T-helper 2 cell (primary cell): ENCODE measurements at places on chromosomes 6 and 20.
A peak's percentile ranks its signal among the peaks of the same experiment; 100 is the strongest.

DNA sequence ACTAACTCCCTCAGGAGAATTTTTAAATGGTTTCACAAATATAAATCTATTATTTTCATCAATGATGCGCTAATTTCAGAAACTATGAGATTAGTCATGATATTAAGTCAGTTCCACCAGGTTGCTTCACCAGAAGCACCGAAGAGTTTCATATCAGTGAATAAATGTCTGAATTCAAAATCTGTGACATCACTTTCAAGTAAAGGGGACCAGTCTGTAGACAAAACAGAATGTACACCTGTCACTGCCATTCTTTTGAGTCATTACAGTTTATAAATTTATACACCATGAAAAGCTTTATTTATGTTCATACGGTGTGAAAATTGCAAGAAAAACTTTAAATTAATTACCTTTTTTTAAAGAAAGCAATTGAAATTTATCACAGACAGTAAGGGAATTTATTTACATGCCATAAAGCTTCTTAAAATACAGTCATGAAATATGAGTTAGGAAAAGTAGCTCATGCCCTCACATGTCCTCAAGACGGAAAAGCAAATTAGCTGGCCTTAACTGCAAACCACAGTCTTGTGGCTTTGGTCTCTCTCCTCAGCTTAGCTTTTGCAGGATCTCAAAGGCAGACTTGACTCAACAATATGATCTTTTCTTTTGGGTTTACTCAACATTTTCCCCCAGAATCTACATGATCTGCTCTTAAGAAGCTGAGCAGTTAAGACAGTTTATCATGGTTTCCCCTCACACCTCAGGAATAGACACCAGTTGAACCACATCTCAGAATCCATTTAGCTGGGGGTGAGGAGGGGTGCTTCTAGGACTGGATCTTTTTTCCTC, 177.7 kb upstream of the MCHR2 start:
- peak; percentile 97 for DNase-seq

GRCh38 chr6:133314947-133315346, 73.8 kb downstream of the EYA4 start:
- DNase-seq, result no peak

- DNase-seq, result no peak
Measured at GRCh38 chr6:27135087-27135657, 112.3 kb upstream of the PRSS16 start.

GRCh38 chr6:39057251-39058155, 8.9 kb downstream of the GLP1R start:
- no peak for DNase-seq

- no peak for DNase-seq
Measured at GRCh38 chr6:98633886-98634285, 200.5 kb upstream of the POU3F2 start.

- DNase-seq, result no peak
Measured at GRCh38 chr6:16688436-16688835, 72.8 kb downstream of the ATXN1 start.

DNA sequence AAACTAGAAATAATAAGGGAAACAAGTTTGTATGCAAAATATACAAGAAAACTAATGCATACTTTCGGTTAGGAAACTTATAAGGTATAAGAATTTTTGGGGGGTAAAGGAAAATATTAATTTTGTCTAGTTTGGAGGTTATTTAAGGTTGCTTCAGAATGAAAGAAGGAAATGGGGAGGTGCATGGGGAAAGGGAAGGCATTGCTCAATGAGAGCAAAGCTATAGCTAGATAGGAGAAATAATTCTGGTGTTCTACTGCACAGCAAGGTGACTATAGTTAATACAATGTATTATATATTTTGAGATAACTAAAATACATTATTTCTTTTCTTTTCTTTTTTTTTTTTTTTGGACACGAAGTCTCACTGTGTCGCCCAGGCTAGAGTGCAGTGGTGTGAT, 5.4 kb upstream of the MYMX start:
- no peak for DNase-seq

- no peak for DNase-seq
Measured at GRCh38 chr20:21027569-21027968, 78.6 kb downstream of the LINC00237 start.

DNA sequence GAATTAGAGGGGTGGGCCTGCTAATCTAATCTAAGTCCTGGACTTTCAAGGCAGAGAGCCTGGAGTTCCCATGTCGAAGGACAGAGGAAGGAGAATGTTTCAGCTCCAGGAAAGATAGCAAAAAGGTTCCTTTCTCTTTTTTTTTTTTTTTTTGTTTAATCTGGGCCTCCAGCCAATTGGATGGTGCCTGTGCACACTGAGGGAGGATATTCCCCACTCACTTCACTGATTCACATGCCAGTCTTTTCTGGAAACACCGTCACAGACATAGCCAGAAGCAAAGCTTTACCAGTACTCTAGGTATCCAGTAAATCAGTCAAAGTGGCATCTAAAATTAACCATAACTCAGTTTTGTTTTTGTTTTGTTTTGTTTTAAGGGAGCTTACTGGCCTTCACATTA, 721.1 kb downstream of the TENT5A start:
- no peak for DNase-seq

GRCh38 chr20:32358632-32358882, 426 bp downstream of the ASXL1 start:
- no peak for DNase-seq

DNA sequence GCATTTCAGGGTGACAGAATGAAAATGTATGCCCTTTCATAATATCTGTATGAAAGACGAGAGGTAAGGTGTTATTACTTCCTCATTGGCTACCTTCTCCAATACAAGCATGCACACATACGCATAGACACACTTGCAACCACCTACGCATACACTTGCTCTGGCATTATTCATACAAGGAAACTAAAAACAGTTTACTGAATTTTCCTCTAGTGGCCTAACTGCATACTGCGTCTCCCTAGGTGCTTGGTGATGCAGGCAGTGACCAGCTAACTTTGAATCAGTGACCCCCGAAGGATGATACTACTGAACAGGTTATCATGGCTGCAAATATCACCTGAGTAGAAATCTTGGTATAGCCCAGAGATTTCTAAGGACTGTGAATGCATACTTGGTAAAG, 593.1 kb downstream of the PKHD1 start:
- DNase-seq, result no peak

DNA sequence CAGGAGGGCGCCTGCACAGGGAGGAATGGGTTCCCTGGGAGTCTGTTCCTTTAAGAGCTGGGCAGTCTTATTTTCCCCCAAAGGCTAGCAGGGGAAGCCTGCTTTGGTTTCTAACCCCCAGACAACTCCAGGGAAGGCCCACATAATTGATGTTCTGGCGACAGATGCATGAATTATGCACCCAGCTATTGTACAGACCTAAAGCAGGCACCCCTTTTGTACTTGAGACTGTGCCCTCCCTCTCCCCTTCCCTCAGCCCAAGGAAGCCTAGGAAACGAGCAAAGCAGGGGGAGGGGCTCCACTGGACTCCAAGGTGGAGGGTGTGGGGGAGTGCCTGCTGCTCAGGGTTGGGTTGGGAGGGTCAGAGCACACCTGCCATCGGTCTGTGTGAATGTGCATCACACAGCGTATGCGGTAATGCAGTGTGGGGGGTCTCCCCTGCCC, 102.1 kb downstream of the KCNB1 start:
- no peak for DNase-seq

DNA sequence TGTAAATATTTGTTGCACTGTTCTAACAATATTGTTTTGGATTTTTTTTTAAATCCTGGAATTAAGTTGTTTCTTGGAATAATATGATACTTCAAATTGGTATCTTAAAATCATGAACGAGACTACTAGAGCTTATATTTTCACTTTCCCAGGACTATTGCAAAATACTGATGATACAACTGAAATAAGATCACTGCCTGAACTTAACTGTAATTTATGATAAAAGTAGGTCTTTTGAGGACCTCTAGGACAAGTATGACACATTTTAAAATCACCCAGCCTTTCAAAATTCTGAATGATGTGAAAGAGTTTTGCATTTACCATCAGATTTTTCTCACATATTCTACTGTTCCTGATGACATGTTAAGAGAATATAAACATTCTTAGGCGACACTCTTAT, 8.6 kb upstream of the UBE2J1 start:
- DNase-seq, result no peak

DNA sequence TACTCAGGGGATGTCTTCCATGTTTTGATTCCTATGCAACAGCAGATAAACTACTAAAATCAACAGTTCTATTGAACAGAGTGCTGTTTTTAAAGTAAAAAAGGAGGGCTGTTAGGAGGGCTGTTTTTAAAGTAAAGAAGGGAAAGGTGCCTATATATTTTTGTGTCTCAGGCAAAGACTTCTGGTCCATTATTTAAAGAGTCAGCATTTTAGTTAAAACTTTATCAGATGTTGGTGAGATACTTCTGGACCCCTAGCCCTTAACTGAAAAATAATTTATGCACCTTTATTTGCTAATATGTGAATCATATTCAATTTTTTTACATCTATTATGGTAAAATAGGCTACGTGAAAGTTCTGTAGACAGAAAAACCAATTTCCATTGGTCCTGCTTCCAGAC, 144.8 kb downstream of the MOXD1 start:
- no peak for DNase-seq

DNA sequence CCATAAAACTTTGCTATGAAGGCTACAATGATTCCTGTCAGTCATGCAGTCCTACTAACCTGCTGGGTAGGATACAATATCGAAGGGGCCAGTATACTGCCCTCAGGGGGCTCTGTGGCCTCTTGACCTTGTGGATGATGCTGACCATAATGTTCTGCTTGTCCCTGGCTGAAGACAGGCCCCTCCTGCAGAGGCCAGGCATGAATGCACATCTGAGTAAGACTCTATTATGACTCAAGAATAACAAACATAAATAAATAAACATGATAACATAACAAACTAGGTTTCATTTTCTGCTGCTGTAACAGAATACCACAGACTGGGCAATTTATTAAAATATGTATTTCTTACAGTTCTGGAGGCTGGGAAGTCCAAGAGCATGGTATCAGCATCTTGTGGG, 44.0 kb upstream of the POU5F1 start:
- DNase-seq, result no peak

DNA sequence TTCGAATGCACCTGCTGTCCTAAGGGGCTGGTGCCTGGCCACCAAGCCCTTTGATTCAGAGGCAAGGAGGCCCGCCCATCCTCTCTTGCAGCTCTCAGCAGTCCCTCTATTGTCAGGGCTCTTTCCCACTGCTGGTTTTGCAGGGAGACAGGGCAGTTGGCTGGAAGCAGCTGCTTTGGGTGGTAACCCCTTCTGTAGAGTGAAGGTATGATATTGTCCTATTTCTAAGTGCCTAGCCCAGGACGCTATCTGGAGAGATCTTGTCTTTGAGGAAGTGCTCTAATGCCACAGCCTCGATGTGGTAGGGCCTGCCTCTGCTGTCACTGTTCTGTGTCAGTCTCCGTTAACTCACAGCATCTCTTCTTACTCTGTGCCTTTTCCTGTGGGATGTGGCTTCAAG, 5.6 kb downstream of the PLCG1 start:
- DNase-seq, result peak; percentile 67

DNA sequence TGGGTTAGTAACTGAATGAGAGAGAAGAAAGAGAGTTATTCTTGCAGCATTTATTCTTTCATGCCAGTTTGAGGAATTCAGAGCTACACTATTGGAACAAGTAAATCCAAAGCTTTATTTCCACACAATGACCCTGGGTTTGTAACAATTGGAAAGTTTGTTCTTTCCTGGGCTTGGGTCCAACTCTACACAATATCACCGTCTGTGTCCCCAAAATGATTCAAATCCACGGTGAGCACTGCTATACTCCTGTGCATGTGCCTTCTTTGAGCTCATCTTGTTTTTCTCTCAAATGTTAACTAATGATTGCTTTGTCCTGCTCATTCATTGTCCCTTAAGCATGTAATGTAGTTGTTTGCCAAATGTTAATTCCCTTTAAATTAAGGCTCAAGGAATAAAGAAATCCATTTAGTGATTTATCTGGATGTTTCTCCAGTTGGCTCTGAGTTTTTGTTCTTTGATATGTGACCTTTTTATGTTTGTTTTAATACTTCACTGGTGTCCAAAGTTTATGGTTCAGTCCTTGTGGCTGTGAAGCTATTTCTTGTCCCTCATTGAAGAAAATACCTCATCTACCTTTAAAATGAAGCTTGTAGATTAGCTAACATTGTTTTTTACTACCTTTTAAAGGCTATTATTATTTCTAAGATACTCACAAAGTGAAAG, 20.5 kb upstream of the CRISP3 start:
- no peak for DNase-seq

- no peak for DNase-seq
Measured at GRCh38 chr20:2806351-2806701, 5.9 kb upstream of the CPXM1 start.

DNA sequence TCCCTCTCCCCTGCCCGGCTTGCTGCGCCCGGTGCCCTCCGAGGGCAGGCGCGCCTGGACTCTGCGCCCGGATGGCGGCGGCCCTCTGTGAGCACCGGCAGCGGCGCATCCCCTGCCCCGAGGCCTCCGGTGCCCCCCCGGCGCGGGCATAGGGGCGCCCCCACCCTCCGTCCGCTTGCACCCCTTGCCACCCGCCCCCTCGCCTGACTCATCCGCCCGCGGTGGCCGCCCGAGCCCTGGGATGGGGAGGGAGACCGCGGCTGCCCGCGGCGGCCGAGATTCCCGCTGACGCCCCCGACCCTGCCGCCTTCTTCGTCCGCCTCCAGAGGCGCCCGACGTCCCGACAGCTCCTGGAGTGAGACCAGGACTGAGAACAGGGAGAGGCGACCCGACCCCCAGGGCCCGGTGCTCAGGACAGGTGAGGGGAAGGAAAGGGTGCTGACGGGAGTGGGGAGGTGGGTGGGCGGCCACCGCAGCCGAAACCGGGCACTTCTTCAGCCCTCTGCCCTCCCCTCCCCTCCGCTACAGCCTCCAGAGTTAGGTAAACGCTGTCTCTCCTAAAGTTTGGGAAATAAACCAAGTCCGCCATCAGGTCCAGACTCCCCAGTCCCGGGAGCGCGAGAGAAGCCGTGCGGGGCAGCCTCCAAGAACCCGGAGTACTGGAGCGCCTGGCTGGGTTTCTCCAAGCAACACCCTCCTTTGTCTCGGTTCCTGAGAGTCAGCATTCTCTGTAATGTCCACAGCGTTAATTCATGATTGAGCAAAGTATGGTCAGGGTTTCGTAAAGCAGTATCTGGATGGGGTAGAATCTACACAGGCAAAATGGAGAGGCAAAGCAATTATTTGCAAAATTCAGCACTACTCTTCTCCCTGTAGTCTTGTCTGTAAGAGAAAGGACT, 539 bp downstream of the TMEM200A start:
- no peak for DNase-seq

GRCh38 chr6:112365952-112366351, 18.8 kb downstream of the RFPL4B start:
- DNase-seq, result no peak

GRCh38 chr6:142412241-142412640, 110.4 kb downstream of the ADGRG6 start:
- DNase-seq, result no peak

DNA sequence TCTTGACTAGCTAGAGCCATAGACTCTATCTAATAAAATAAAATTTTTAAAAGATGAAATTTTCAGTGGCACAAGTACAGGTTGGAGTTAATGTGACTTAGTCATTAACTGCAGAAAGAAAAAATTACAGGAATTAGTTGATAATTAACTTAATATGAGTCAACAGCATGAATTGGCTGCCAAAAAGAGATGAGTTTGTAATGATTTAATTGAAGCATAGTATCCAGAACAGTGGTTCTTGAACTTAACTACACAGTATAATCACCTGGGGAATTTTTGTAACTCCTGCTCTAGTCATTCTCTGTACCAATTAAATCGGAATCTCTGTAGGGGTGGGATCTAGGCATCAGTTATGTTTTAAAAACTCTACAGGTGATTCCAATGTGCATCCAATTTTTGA, 46.3 kb upstream of the HMGN3 start:
- DNase-seq, result no peak

- DNase-seq, result no peak
Measured at GRCh38 chr6:12286373-12287110, 3.6 kb upstream of the EDN1 start.
